Coronary artery (tissue), 2 donors: ENCODE measurements at places on chromosomes 11 and 22.
A peak's percentile ranks its signal among the peaks of the same experiment; 100 is the strongest.

DNA sequence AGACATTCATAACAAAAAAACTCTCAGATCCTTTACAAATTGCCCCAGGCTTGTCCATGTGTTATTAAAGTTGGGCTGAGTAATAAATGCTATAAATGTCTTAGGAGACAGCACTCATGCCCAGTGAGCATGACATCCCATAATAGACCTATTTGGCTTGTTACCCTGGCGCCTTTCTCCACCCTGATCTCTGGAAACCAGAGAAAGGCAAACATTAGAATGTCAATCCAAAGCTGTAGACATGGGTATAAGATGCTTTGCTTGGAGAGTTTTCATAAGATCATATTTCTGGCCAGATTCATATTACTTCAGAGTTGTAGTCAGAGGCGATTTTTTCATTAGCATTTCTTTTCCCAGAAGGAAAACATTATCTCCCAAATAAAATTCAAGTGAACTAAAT is 161.3 kb upstream of the UBASH3B start:
- DNase-seq = no peak

DNA sequence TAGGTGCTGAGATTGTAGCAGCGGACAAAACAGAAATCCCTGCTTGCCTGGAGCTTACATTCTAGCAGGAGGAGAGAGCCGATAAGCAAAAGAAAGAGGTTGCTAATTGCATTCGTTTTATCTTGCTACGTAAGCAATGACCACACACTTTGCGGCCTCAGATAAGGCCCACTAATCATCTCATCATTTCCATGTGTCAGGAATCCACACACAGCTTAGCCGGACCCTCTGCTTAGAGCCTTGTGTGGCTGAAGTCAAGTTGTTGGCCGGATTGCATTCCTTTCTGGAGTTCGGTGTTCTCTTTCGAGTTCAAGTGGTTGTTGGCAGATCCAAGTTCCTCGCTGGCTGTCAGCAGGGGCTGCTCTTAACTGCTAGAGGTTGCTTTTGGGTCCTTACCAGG is 101.6 kb downstream of the CHST1 start:
- DNase-seq = no peak

GRCh38 chr11:70433966-70434812 is 35.9 kb downstream of the CTTN start:
- no peak for DNase-seq

DNA sequence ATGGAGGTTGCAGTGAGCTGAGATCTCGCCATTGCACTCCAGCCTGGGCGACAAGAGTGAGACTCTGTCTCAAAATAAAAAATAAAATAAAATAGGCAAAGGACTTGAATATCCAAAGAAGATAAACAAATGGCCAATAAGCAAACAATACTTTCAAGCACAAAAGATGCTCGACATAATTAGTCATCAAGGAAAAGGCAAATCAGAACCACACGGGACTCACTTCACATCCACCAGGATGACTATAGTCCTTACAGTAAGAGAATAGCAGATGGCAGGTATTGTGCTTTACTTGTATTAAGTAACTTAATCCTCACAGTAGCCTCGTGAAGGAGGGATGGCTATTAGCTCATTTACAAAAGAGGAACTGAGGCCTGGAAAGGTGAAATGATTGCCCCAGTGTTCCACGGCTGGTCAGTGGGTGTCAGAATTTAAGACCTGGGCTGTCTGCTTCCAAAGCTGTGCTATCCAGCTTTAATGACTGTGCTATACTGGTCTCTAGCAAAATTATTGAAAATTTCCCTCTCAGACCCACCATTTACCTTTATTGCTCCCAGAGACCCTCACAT is 40.2 kb upstream of the RBFOX2 start:
- no peak for DNase-seq

DNA sequence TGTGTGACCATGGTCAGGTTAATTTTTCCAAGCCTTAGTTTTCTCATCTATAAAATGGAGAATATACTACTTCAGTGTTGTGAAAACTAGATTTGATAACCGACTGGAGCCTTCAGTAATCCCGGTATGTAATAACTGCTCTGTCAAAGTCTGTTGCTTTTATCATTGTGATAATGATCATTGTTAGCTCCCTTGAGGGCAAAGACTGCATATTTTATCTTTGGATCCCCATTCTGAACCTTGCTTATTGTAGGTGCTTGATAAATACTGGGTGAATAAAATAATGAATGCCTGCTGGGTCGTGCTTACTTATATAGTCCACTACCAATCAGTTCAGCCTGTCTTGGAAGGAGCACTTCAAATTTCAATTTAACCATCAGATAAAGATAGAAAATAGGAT is 105.3 kb downstream of the ARFGAP2 start:
- no peak for DNase-seq

DNA sequence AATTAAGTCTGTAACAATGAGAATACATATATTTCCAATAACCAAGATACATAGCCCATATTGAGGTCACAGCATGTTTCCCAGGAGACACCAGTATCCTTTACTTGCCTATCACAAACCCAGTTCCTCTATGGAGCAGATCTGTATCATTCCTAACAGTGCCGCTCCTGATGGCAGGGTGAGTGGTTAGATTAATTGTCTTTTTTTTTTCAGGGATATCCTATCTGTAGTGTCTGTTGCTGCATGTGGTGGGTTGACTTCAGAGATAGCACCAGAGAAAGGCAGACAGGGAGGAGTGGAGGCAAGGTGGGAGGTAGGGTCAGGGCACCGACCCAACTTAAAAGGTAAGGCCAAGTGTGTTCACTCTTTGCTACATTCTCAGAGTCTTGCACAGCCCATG is 2.8 kb downstream of the MTNR1B start:
- no peak for DNase-seq

- no peak for DNase-seq
Observed at GRCh38 chr11:3903207-3903896, 47.9 kb downstream of the STIM1 start.

DNA sequence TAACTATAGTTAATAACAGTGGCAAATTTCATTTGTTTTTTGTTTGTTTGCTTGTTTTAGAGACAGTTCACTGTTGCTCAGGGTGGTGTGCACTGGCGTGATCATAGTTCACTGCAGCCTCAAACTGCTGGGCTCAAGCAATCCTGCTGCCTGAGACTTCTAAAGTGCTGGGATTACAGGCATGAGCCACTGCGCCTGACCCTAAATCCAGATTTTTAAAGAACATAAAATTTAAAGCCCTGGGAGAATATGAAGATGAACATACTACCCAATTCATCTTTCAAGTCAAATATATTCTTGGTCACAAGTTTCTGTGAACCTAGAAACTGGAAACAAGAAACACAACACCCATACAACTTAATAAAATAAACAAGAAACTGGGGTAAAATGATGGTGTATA is 28.1 kb downstream of the RRAS2 start:
- DNase-seq = no peak

DNA sequence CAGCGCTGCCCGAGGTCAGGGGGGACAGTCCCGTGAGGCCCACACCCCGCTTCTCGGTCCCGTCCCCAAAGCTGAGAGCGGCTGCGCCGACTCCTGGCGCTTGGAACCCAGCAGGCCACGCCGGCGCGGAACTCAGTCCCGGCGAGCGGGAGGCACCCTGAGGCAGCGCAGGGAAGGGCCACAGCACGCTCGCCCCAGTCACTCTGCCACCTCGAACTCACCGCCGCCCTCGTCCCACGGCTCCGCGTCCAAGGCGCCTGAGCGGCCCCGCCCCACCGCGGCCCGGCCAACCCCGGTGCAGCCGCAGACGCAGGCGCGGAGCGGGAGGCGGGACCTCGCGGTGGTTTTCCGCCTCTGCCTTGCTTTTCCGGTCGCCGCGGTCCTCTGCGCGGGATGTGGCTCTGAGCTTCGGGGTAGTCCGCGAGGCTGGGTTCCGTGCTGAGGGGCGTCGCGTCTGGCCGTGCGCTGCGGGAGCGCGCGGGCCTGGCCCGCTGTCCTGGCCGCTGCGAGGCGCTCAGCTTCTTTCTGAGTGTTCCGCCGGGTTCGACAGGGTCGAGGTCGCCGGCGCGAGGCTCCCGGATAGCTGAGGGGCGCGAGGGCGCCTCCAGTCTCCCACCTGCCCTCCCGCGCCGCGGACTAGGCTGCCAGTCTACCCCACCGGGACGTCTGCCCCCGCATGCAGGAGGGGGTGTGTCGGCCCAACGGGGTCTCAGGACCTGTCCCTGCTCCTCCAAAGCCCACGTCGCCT is at the start of gene CDPF1:
Gene CDPF1, minus strand, starts transcription at position 259 of the 748 bp plus-strand sequence. CDS start 2,009 bp downstream, outside the sequence.
- peak; percentile 90 for DNase-seq

- DNase-seq = no peak
Observed at GRCh38 chr11:67111261-67111660, 7.8 kb upstream of the KDM2A start.

GRCh38 chr11:66976028-66976467 is 944 bp downstream of the C11orf86 start:
- DNase-seq = no peak

DNA sequence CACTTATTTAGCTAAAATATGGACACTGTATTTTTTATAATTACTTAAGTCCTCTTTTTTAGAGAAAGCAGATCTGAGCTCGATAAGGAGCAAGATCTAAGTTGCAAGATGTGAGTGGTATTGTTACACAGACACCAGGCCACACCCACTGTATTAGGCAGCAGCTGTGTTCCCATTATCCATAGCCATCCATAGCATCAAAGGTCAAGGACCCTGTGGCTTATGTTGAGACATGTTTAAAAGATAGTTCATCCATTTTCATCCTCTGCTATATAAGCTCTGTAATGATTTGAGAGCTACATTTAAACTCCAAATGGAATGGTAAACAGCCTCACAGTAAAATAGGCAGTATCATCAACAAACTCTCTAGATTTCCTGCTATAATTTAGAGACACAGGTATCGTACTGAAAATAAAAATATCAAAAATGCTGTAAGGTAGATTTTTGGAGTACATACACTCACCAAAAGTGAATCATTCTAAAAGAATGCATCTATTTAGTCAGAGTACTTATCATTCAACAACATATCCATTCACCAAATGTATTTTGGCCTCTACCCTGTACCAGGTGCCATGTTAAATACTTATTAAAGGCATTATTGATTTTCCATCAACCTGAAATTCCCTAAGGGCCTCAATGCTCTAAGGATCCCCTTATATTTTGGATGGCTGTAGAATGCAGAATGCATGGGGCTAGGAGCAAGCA is 574.0 kb downstream of the LRRC4C start:
- DNase-seq = no peak

GRCh38 chr11:64113462-64113780 is 52.5 kb downstream of the MACROD1 start:
- DNase-seq = no peak

DNA sequence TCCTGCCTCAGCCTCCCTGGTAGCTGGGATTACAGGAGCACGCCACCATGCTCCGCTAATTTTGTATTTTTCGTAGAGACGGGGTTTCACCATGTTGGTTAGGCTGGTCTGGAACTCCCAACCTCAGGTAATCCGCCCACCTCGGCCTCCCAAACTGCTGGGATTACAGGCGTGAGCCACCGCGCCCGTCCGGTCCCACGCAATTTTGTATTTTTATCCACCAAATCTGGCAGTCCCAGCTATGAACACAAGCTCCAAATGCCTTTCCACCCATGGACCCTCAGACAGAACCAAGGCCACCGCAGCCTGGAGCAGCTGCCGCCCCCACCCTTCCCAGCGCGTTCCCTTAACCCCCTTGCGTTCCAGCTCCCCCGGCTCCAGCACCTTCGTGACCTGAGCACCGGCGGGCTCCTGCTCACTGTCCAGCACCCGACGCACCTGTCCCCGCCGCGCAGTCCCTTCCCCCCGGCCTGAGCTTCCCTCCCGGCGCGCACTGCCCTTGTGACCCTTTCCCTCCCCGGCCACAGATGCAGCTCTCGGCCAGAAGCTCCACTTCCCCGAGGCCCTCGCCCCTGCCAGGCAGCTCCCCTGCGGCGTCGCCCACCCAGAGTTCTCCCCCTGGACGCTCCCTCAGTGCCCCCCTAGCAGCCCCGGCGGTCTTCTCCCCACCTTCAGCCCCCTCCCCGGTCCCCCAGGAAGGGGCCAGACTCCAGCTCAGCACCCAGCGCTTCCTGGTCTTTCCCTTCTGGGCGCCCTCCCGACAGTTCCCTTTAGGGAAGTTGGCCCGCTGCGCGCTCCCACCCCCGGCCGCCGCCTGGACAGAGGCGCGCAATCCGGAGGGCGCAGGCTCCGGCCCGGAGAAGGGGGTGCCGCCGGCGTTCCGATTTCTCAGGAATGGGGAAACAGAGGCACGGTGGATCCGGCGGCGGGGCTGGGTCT is 5.6 kb upstream of the ZBED4 start:
- no peak for DNase-seq

GRCh38 chr11:113162592-113162962 is 151.8 kb upstream of the TTC12 start:
- no peak for DNase-seq

- no peak for DNase-seq
Observed at GRCh38 chr11:3170044-3170755, 5.1 kb upstream of the OSBPL5 start.

- DNase-seq = no peak
Observed at GRCh38 chr11:5923427-5923776, 18.6 kb upstream of the OR56A3 start.

GRCh38 chr11:120574876-120575275 is 63.3 kb downstream of the GRIK4 start:
- DNase-seq = no peak

GRCh38 chr11:68008381-68009337 is 1.5 kb upstream of the ALDH3B1 start:
- no peak for DNase-seq

DNA sequence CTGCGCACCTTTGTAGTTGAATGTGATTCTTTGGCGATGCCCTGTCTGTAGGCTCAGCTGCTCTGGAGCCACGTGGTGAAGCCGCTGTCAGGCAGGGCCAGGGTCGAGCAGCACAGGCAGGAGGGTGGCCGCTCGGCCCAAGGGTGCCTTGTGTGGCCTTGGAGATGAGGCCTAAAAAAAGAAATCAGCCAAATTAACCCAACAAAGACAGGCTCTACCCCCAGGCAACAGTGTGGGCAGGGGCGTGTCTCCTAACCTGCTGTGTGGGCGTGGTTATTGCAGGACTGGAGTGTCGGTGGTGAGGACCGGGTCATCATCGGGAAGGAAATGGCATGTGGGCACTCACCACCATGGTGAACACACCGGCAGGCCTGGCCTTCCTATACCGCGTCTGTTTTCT is 34.3 kb downstream of the CTTN start:
- no peak for DNase-seq

DNA sequence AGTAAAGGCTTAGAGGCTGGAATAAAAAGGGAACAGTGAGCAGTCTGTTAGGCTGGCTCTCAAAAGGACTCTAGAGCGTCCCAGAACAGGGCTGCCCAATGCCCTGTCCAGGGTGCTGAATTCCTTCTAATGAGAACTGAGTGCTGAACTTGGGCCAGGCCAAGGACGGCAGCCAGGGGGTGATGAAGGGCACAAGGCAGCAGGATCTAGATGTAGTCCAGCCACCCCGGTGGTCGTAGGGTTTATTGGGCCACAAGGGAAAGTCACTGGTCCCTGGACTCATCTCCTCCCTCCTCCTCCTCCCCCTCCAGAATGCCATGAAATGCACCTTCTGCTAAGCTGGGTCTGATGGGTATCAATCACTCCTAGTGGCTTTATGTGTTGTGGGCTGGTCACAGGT is 19.2 kb downstream of the NPTXR start:
- no peak for DNase-seq
